ENCODE measurements at places on chromosomes 5 and 9. TPM values are rescaled to one million over a fixed set of nuclear protein-coding genes. Genes with fewer than 3 reads are reported as not detected.

The CDKN2B gene
- 14.9 TPM for total RNA-seq

The TMEFF1 gene
- 3.8 TPM for total RNA-seq

The MYMK gene
- not detected for total RNA-seq

The LOX gene
- total RNA-seq: 35.4 TPM

The MRNIP gene
- 17.0 TPM for total RNA-seq

The HDHD3 gene
- 7.8 TPM for total RNA-seq

The BAAT gene
- not detected for total RNA-seq

The SEMA6A gene
- total RNA-seq: 0.15 TPM

The NINJ1 gene
- 17.3 TPM for total RNA-seq

The FLT4 gene
- 28.6 TPM for total RNA-seq

The RPS23 gene
- 2,108 TPM for total RNA-seq

The FOXD4 gene
- total RNA-seq: not detected

The PCDHGC3 gene
- 7.8 TPM for total RNA-seq

The PCDHB14 gene
- 0.61 TPM for total RNA-seq

The GHR gene
- 0.30 TPM for total RNA-seq
